ENCODE measurements at places on chromosomes 3 and 15.

GRCh38 chr15:31343831-31344230 is 17.2 kb downstream of the KLF13 start:
- DNase-seq = no peak

GRCh38 chr15:40088929-40089755 is 19.5 kb downstream of the BMF start:
- DNase-seq = no peak

DNA sequence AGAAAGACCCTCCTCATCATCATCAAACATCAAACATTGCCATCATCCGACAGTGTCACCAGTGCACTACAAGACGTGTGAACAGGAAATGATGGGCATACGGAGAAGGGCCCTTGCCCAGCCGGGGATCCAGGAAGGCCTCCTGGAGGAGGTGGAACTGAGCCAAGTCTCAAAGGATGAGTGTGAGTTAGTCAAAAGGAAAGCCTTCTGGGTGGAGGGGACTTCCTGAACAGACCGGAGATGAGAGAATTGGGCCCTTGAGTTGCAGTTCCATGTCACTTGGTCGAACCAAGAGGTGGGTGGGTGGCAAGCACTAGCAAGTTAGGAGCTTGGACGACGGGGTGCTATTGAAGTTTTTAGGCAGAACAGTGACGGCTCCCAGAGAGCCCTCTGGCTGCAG is 8.5 kb downstream of the SEMA4B start:
- DNase-seq = peak; percentile 65

- DNase-seq = no peak
Observed at GRCh38 chr3:140505876-140506275, 172.0 kb upstream of the TRIM42 start.

GRCh38 chr15:23467110-23467600 is 20.1 kb upstream of the GOLGA6L2 start:
- DNase-seq = peak; percentile 20

GRCh38 chr3:11004563-11004962 is 12.0 kb downstream of the SLC6A1 start:
- DNase-seq = no peak

- DNase-seq = peak; percentile 44
Observed at GRCh38 chr3:16828815-16829214, 55.9 kb upstream of the PLCL2 start.

DNA sequence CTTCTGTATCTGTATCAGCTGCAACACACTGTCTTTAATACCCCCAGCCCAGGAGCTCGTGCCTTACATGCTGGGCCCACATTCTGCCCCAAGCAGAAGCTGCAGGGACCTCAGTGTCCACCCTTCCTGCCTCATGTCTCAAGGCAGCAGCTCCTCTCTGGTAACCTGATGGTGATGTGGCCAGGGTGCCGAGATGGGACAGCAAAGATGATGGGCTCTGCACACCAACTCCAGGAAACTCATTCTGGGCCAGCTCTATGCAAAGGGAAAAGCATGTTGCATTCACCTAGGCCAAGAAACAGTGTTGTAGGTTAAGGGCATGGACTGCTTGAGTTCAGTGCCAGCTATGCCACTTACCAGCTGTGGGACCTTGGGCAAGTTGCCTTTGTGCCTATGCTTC is 79.5 kb upstream of the PRR23C start:
- DNase-seq = no peak
